ENCODE measurements at places on chromosomes 2 and 18.

GRCh38 chr2:44957656-44958327 lies 16.3 kb downstream of the SIX3 start:
- no peak for DNase-seq

- DNase-seq = no peak
Observed at GRCh38 chr2:227482638-227483340, 10.8 kb downstream of the AGFG1 start.

DNA sequence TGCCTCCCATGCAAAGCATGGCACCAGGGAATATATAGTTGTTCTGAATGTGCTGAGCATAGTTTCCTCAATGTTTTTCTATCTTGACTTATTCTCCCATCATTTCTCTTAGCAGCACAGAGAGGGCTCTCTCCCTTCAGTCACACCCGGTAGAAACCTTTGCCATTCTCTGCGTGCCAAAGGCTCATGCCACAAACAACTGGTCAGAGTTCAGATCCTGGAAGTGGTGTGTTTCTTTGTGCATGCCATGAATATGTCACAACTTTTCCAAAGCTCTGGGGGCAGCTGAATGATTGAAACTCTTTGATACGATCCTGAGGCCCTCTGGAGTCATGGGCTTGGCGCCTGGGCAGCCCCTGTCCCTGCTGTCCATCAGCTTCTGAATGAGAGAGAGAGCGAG lies 28.0 kb upstream of the EDAR start:
- DNase-seq = no peak

DNA sequence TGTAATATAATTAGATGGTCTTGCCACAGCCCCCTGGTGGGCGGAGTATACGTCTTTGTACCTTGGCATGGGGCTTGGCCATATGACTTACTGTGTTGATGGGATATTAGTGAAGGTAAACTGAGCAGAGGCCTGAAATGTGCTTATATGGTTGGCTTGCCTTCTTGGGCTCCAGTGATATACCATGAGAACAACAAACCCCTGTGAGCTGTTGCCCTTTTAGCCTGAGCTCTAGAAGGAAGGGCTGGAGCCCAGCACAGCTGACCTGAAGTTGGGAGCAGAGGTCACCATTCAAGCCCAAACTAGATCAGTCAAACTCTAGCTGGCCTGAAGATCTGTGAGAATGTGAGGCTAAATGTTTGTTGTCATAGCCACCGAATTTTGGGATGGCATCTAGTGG lies 75.2 kb upstream of the CD302 start:
- no peak for DNase-seq

DNA sequence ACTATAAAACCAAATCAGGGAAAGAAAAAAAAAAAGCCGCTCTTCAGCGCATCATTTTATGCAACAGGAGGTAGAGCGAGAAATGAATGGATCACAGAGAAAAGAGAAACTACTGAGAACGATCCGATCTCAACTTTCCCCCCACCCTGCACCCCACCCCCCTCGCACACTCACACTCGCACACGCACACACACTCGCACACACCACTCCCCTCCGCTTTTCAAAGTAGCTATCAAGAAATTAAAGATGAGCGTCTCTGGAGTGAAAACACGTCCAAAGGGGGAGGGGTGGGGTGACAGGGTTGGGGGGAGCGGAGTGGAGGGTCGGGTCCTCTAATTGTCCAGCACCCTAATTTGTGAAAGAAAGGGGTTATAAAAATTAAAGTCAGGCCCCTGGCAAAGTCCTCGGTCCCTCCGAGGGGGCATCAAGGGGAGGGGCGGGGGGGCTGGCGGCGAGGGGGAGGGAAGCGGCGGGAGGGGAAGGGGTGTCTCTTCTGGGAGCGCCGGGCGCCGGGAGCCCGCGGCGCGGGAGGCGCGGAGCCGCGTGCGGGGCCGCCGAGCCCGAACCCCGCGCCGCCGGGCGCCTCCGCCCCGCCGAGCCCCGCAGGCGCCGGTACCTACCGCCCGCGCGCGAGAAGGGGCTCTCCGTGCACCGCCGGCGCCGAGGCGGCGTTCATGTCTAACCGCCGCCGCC lies 428 bp downstream of the TCF4 start:
- no peak for DNase-seq

GRCh38 chr2:204264621-204265140 lies 280.6 kb upstream of the PARD3B start:
- DNase-seq = no peak

DNA sequence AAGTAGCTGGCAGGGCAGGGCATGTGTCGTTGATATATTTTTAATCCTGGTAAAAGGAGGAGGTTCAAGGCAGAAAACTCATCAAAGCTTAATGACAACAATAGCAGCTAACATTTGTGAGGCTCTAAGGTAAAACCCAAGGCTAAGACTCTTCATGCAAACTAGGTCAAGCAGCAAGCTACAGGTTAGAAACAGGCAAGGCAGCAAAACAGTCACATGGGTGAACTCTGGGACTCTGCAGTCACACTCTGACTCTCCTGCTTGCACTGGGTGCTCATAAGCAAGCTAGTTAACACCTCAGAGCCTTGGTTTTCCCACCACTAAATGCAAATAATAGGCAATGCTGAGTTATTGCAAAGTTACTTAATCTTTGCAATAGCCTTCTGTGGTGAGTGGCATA lies 7.9 kb downstream of the IL1RN start:
- DNase-seq = no peak

- peak; percentile 75 for DNase-seq
Observed at GRCh38 chr2:1664076-1664605, 80.2 kb downstream of the PXDN start.

DNA sequence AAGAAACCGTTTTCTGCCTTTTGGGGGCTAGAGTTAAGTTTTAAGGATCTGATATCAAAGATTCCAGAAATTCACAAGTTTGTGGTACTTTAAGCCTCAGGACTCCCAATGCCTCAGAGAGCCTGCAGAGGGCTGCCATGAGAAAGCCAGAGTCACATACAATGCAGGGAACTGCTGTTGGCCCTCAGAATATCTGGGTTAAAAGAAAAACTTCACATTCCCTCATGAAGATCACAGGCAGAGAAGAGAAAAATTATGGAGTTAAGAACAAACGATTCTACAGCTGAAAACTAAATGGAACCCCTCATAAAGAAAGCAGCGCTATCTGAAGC lies 39.5 kb downstream of the HDAC4 start:
- no peak for DNase-seq

Measured in suprapubic skin (tissue), 4 donors.